ENCODE measurements at places on chromosomes 2 and 18.

- no peak for DNase-seq
Measured at GRCh38 chr2:23367760-23368159, 17.2 kb upstream of the KLHL29 start.

GRCh38 chr2:145807968-145808367, 1288.0 kb upstream of the ZEB2 start:
- DNase-seq = no peak

DNA sequence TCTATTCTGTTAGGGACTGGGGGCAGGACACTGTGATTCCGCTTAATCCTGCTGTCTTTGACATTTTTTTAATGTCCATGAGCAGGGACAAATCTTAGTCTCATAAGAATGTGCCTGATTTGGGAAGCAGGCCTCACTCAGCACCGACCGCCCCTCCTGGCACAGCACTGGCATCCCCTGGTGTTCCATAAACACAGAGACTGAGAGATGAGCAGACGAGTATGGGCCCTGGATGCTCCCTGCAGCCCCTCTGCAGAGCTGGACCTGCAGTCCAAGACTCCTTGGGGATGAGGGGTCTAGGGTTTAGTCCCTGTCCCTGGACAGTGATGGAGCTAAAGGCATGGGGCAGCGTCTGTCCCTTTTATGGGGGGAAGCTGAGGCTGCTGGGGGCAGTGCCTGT, 81.6 kb downstream of the NDUFA10 start:
- DNase-seq = no peak

- DNase-seq = no peak
Measured at GRCh38 chr2:55096586-55096985, 46.3 kb upstream of the RTN4 start.

GRCh38 chr2:241801611-241802420, 7.2 kb upstream of the NEU4 start:
- DNase-seq = no peak

DNA sequence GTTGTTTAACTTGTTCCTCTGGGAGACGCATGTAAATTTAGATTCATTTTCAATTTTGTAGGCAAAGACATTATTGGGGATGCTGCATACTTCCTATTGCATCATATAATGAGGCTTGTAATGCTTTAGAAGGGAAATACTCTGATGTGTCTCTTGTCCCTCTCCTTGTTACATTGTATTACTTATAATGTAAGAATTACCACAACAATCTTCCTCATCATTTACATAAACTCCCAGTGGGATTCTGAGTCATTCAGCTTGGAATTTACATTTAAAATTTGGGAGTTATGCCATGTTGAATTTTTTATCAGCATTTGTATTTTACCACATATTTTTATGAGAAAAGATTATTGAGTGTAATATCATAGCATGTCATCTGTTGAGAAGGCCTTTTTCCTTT, 963.4 kb upstream of the NRXN1 start:
- DNase-seq = no peak

All from anterior cingulate cortex (tissue), 58 donors.